ENCODE measurements at places on chromosomes 7 and 10.

DNA sequence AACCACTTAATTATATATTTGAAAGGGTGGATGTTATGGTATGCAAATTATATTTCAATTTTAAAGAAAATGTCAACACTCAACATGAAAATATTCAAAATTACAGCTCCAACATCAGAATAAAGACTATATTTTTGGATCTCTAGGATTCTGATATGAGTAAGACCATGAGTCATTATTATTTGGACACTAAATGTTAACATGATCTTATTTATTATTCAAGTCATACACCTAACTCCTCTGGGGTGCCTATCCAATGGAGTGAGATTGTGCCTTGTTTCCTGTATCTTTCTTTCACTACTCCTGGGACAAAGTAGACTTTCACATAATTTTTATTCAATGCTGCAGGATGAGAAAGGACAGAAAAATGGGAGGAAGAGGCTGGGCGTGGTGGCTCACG is 135.2 kb upstream of the PRSS1 start:
- no peak for DNase-seq

GRCh38 chr10:60974463-60975149 is 30.6 kb upstream of the RHOBTB1 start:
- DNase-seq, result no peak

DNA sequence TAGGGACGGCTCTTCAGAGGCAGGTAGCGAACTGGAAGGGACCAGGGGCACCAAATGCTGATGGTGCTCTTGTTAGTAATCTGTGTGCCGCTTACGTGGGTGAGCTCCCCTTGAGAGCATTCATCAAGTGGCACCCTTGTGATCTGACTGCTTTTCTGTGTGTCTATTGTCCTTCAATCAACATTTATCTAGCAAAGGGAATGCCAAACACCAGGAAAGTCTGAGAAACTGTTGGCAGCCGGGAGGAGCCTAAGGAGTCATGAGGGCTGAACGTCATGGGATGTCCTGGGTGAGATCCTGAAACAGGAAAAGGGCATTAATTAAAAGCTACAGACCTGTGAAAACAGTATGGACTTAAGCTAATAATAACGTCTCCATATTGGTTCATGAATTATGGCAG is 733.1 kb downstream of the TYW1 start:
- no peak for DNase-seq

DNA sequence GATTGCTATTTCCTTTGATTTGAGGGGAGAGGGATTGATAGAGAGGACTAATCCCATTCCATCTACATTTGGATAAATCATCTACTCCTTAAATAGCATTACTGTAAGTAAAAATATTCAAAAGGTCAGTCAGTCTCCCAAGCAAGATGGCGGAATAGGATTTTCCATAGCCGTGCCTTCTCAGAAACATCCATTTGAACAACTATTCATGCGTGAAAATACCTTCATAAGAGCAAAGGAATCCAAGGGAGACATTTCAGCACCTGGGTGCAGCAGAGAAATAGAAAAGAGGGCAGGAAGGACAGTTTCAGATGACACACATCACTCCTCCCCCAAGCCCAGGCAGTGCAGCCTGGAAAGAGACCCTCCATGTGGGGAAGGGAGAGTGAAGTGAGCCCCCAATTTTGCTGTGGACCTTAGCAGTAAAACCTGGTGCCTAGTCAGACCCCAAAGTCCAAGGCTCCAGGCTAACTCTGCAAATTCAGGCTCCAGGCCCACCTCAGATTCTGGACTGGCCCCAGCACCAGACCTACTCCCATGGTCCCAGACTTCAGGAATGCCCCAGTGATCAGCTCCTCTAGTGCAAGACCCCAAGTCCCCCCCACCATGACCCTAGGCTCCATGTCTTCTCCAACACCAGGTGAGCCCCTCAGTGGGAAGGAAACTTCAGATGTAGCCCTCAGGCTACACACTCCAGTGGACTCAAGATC is 104.3 kb upstream of the LANCL2 start:
- no peak for DNase-seq

DNA sequence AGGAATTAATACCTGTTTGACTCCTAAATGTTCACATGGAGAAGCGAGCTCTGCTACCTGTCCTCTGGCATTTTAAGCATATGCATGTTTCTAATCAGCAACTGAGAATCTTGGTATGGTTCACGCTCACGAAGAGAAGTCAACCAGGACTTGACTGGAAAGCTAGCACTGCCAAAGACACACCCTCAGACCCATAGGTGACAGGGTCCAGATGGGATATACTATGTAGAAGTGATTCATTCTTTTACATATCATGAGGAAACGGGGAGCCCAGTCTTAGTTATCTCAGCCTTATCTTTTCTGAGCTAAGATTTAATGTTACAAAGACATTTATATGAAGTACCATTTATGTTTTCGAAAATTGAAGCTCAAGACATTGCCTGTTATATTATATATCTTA is 313.0 kb downstream of the DOCK4 start:
- DNase-seq, result no peak

DNA sequence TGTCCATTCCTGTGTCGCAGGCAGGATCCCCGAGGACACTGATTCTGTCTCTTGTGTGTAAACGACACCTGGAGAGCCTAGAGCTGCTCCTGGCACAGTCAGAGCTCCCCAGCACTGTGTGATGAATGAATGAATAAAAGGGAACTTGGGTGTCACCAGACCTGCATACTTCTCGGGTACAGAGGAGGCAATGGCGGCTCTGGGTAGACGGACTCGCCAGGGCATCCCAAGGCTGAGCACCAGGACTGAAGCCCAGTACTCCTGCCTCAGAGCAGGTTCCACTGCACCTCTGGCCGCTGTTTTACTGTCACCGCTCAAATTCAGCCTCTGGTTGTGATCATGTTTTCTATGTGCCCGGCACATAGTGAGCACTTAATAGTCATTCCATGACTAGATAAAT is 255.8 kb downstream of the GLRX3 start:
- no peak for DNase-seq

- DNase-seq, result no peak
Measured at GRCh38 chr7:89133357-89133756, 337.8 kb upstream of the TEX47 start.

DNA sequence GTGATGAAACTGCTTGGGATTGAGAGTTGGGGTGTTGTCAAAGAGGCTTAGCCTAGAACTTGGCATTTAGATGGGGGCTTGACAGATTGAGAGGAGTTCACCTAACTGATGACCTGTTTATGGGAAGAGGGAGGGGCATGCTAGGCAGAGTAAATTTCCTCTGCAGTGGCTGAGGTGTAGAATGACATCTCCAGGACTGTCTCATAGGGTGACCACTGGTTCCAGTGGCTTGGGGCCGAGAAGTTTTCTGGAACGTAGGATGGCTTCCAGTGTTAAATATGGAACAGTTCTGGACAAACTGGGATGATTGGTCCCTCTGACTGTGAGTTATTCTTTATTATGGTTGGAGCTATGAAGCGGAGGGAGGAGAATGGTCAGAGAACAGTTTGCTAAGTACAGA is 186.4 kb downstream of the PLXDC2 start:
- DNase-seq, result no peak

DNA sequence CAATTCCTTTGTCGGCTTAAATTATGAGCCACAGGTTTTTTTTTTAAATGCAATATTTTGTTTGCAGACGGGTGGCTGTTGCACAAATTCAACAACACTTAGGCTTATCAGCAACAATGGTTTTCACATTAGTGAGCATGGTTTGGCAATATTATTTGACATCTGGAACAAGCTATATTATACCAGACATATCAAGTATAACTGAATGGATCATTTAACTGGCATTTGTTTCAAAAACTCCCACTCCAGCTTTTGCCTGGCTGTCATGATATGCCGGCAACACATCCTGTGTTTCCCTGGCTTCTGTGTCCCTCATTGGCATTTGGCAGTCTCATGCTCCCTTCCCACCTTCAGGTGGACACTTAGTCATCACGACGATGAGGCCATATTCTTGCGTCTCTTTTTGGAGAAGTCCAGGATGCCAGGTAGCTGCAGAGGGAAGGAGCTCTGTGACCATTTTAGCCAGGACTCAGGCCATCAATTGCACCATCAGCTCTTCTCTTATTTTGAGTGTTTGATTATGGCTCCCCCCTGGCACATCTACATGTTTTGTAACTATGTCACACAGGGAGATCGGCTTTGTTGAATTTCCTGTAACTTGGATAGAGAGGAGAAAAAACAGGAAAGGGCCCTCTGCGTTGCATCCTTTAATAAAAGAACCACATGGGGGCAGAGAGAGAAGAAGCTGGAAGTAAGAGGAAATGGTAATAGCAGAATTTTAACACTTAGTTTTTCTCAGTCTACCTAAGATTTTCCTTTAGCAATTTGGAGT is 413.9 kb downstream of the LRMDA start:
- no peak for DNase-seq

DNA sequence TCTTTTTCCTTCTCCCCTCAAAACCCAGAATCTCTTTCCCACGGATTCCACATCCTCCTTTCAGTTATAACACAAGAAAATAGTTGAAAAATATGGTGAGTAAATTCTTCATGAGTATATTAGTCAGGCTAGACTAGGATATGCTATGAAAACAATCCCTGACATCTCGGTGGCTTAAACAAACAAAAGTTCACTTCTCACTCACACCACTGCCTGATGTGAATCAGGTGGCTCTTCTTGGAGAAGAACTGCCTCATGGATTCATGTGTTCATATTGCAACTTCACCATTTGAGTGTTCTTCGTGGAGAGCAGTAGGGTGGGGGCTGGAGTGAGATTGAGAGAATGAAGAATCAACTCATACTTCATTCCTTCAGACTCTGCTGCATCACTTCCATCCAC is 204.1 kb downstream of the PHF14 start:
- DNase-seq, result no peak

GRCh38 chr10:73408978-73409521 is 4.8 kb downstream of the ANXA7 start:
- DNase-seq, result no peak

GRCh38 chr7:35015346-35015859 is 21.9 kb downstream of the DPY19L1 start:
- DNase-seq, result no peak

DNA sequence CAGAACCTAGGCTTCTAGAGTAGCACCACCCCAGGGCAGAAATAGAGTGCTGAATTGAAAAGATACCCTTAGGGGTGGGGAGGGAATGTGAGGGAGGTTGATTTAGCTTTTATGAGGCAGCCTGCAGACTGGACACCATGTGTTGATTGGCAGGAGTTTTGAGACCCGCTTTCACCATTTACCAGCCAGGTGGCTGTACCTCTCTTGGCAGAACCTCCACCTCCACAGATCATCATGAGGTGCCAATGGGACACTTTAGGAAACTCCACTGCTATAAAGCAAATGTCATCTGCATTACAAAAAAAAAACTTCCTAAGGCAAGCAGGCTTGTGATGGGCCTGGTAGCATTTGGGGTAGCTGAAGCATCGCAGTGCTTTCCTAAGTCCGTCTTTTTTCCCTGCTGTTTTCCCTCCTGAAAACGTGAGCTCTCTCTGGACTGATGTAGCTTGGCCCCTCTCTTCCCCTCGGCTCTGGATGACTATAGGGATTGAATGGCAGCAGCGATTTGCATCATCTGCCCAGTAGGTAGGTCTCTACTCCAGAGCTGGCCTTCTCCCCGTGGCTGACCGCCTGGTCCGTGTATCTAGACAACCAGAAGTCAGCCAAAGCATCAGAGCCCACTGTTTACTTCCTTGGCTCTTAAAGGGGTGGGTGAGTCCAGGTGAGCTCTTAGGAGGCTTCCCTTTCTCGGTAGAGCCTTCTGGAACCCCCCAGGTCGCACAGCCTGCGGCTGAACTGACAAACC is 1.3 kb downstream of the PCBD1 start:
- DNase-seq, result no peak
